ENCODE measurements at places on chromosomes 13 and 19.

GRCh38 chr19:16127080-16127479 lies 15.4 kb downstream of the RAB8A start:
- no peak for DNase-seq

DNA sequence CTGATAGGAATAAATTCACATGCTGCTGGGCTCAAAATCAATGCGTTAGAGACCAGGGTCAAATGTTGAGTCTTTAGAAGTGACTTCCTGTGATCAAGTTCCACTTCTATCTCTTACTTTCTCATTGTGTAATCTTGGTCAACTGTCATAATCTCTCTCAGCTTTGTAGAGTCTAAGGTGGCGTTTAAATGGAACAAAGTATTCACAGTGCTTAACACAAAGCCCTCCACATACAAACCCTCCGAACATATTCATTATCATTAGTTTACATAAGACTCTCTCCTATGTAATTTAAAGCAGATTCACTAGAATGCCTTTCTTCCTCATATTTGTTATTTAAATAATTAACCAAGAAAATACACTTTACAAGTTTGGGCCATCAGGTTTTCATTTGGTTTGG lies 1044.1 kb downstream of the EFNB2 start:
- DNase-seq, result no peak

DNA sequence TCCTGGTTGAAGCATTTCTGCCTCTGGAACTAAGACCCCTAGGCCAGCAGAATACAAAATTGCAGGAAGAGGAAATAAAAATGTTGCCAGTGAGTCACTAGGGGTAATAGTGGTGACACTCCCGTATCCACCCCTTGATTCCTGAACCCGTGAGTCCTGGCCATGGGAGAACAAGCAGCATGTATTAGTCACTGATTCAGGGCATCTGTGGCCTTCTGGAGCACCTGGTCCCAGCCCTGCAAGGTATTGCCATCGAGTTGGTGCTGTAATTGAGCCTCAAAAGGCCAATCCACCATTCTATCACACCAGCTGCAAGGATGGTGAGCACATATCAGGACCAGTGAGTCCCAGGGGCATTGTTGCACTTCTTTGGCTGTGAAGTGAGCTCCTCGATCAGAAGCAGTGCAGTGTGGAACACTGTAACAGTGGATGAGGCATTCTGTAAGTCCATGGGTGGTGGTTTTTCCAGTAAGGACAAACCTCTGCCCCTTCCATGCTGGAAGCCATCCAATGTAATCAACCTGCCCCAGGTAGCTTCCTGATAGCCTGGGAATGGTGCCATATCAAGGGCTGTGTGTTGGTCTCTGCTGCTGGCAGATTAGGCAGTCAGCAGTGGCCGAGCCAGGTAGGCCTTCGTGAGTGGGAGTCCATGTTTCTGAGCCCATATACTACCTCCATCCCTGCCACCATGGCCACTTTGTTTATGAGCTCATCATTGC lies 39.6 kb downstream of the C1QTNF9 start:
- peak; percentile 15 for DNase-seq

DNA sequence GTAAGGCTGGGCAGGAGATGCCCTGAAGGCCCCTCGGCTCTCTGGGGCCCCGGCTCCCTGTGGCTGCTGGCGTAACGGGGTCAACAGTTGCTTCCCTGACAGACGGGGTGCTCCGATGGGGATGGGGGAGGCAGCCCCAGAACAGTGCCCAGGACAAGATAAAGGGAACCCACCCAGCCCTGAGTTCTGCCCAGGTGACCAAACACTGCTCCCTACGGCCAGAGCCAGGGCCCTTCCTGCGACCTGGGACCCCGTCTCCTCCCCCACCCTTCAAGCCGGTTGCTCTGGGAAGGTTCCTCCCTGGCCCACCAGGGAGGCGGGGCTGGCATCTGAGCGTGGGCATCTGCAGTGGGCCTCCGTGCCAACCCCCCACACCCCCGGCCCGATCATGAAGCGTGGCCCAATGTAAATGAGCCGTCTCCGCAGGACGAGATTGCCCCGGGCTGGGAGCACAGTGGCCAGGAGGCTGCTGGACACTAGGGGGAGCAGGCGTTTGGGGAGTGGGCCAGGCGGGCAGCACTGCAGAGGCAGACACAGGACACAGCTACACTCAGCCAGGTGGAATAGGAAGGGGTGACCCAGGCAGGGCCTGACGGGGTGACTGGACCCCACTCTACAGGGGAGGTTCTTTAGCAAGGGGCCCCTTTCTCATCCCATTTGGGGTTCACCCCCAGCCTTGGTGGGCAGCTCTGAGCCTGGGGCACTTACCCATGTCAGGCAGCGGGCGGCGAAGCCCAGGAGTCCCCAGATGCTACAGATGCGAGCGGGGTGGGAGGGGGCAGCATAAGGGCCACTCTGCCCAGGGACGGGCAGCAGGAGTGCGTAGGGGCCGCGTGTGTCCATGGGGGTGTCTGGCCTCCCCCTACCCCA lies 1.2 kb upstream of the NKPD1 start:
- peak; percentile 73 for DNase-seq

- no peak for DNase-seq
These were observed 580.4 kb downstream of the UQCRFS1 start for GRCh38 chr19:28632371-28633080.

Data from dermis blood vessel endothelial cell (primary cell).